ENCODE measurements at places on chromosomes 2 and 18. TPM values are rescaled to one million over a fixed set of nuclear protein-coding genes. Genes with fewer than 3 reads are reported as not detected.

NXPH2 gene
- total RNA-seq, result not detected

CHRNG gene
- not detected for total RNA-seq

UGT1A3 gene
- total RNA-seq, result not detected

ARL6IP6 gene
- 41.3 TPM for total RNA-seq

VIT gene
- not detected for total RNA-seq

PIEZO2 gene
- not detected for total RNA-seq

SLC14A1 gene
- total RNA-seq, result 2.4 TPM

PRADC1 gene
- total RNA-seq, result 10.4 TPM

GCKR gene
- total RNA-seq, result not detected

ZSWIM2 gene
- not detected for total RNA-seq

CDCA7 gene
- 116 TPM for total RNA-seq

AQP12A gene
- total RNA-seq, result not detected

CAPN10 gene
- total RNA-seq, result 52.9 TPM

Data from T-helper 2 cell treated with Interferon-gamma antibody and Interleukin-4, amounts not matched to agents 100 ng/mL and 5 ng/mL, for 36 hours (primary cell).